Mammary epithelial cell (primary cell): ENCODE measurements at places on chromosomes 1 and 21.

DNA sequence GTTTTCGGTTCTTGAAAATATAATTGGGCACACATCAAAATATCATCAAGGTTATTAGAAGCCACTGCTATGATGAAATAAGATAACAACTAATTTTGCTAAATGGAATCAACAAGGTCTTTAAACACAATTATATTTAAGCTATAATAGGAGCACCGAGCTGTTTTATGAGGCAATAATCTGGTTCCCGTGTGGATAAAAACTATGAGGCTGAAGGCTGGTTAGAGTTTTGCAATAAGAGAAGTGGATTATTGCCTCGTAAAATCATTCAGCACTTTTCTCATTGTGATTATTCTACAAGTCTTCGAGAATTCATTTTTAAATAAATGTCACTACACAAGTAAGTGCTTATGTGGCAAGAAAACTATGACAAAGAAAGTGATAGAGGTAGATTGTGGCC lies 975.7 kb upstream of the ADGRL2 start:
- no peak for DNase-seq

- DNase-seq = no peak
These were observed 128.3 kb downstream of the ATP1B1 start for GRCh38 chr1:169234780-169235179.

- DNase-seq = no peak
These were observed 4.9 kb downstream of the NHLH1 start for GRCh38 chr1:160371756-160372155.

DNA sequence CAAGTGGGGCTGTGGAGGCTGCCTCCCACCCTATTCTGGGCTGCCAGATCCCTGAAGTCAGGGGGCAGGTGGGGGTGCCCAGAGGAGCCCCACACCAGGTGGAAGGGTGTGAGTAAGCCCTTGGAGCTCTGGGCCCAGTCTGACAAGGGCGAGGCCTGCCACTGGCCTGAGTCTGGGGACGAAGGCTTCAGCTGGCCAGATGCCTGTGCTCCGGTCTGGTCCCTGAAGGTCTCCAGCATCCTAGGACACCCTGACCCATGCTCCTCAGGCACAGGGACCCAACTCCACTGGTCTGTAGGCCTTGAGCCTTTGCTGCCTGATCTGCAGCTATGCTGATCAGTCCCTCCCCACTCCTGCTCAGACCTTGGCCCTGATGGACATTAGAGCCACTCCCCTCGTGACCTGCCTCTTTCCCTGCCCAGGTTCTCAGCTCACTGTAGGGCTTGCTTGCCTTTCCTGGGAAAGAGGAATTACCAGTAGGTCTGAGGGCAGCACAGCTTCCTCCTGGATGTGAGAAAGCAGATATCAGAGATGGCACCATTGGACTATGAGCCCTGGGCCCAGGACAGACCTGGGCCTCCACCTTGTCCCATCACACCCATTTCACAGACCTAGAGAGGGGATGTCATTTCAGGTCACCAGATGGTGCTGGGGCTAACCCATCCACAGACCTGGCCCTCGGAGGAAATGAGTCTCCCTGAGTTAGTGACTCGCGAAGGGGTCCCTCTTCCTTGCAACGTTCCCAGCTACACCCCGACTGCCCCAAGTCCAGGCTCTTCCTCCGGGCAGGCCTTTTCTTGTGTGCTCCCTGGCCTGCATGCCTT lies 32.8 kb upstream of the CSF3R start:
- no peak for DNase-seq

DNA sequence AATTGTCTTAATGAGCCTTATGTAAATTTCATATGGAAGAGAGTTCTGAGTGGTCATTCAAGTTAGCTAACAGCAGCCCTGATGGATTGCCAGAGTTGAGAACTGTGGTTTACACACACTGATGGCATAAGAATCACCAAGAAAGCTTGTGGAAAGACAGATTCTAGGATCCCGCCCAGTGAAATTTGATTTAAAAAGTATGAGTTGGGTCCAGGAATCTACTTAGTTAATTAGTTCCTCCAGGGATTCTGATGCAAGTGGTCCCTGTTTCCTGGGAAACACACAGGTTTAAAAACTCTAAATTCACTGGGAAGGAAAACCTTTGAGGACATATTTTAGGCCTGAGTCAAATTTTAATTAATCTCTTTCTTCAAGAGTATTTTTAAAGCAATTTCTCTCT lies 144.3 kb downstream of the NTPCR start:
- DNase-seq = no peak

GRCh38 chr1:244137725-244138124 lies 86.6 kb downstream of the ZBTB18 start:
- DNase-seq = no peak

- DNase-seq = no peak
These were observed 50.9 kb downstream of the PCNT start for GRCh38 chr21:46374761-46375389.

DNA sequence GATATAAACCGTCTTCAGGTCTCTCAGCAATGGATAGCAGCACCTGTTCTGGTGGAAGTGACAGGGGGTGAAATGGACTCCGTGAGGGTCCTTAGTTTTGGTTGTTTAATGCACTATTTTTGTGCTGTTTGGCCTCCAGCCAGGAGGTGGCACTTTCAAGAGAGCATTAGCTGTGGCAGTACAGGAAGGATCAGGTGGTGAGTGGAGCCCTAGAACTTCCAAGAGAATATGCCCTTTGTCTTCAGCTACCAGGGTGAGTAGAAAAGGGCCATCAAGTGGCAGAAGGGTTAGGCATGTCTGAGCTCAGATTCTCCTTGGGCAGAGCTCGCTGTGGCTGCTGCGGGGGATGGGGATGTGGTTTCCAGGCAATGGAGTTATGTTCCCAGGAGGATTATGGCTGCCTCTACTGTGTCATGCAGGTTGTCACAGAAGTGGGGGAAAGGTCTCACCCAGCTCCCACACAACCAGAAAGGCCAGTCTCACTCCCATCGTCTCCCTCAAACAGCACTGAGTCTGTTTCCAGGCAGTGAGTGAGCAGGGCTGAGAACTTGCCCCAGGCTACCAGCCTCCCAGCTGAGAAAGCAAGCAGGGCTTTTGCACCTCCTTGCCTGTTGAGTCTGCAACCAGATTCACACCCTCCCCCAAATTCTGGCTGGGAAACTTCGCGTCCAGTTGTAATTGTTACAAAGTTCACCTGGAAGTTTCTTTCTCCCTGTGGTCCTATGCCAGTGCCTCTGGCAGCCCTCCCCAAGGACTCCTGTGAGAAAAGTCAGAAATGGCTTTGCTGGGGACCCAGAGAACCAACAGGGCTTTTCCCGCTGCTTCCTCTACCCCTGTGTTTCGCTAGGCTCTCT lies 39.1 kb upstream of the TTLL7 start:
- DNase-seq = peak; percentile 32

DNA sequence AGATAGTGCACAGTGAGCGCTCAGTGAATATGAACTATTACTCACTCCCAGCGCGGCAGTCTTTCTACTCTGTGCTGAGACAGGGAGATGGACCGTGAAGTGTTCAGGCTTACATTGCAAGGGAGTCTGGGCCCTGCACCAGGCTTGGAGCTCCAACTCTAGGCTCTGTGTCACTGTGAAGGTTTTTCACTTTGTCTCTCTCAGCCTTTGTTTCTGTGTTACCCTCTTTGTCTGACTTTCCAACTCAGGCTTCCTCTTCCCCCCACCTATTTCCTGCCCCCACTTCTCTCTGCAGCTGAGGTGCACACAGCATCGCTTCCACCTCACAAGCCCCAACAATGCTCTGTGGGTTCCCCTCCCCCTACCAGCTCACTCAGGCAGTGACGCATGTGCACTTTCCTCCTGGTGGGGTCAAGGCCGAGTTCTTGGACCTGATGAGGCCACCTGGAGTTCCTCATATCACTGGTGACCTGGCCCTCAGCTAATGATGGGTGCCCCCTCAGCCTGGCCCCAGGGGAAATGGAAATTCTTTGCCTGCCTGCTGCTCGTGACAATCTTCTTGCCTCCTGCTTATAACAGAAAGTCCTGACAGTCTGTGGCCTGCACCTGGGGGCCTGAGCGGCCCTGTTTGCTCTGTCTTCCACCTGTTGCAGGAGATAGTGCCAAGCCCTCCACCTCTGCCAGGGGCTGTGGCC lies 1.1 kb upstream of the LCK start:
- DNase-seq = no peak

GRCh38 chr1:166918088-166918955 lies 42.3 kb upstream of the TADA1 start:
- no peak for DNase-seq

DNA sequence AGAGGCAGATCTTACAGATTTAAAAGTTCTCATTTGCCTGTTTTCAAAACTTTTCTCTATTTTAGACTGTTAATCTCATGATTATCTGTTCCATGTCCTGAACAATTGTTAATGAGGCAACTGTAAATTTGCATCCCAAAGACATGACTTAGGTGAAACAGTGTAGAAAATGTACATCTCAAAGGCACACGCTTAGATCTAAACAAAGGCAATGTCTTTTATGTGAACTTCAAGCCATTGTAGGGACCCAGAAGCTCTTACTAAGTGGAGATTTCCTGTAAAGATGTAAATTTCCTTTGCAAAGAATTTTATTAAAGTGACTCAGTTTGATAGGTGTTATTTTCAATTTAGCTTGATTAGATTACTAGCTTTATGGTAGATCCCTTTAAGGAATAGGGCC lies 125.2 kb upstream of the F3 start:
- DNase-seq = no peak

- no peak for DNase-seq
These were observed 10.1 kb upstream of the TFF1 start for GRCh38 chr21:42376338-42376982.

GRCh38 chr1:150968491-150968890 lies 6.1 kb downstream of the CERS2 start:
- DNase-seq = no peak

GRCh38 chr1:55040083-55040932 lies 960 bp downstream of the PCSK9 start:
- DNase-seq = peak; percentile 24

DNA sequence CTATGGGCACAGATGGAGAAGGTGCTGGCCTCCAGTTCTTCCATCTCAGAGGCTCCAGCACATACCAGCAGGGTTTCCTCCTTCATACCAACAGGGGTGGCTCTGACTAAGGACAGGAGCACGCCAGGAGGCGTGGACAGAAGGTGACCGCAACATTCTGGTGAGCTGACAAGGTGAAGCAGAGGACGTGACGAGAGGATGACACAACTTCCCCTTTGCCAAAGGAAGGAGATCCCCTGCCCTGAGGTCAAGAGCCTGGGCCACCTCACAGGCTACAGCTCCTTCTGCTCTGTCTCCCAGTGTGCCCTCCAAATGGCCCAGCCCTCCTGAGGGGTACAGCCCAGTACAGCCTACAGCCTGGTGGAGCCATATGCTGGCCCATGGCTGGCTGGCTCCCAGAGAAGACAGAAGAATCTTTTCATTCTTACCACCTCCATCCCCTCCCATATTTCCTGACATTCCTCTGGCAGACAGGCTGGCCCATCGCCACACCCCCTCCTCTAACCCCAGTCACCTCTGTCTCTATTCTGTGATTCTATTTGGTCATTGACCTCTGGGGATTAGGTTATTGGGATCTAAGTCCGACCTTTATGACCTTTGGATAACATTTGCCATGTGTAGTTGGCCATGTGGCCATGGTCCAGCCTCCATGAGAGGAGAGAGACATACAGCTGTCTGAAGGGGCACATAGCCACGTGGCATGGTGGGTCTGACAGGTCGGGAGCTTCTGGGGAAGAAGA lies 5.1 kb upstream of the LAMB3 start:
- peak; percentile 99 for DNase-seq

DNA sequence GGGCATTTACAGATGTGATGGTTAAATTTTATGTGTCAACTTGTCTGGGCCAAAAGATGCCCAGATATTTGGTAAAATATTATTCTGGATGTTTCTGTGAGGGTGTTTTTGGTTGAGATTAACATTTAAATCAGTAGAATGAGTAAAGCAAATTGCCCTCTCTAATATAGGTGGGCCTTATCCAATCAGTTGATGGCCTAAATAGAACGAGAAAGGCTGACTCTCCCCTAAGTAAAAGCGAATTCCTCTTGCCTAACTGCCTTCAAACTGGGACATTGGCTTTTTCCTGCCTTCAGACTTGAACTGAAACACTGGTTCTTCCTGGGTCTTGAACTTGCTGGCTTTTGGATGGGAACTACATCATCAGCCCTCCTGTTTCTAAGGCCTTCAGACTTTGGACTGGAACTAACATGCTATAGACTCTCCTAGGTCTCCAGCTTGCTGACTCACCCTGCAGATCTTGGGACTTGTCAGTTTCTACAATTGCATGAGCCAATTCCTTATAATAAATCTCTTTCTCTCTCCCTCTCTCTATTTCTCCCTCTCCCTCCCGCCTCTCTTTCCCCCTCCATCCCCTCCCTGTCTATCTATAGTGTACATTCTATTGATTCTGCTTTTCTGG lies 10.2 kb upstream of the NAV1 start:
- peak; percentile 50 for DNase-seq

DNA sequence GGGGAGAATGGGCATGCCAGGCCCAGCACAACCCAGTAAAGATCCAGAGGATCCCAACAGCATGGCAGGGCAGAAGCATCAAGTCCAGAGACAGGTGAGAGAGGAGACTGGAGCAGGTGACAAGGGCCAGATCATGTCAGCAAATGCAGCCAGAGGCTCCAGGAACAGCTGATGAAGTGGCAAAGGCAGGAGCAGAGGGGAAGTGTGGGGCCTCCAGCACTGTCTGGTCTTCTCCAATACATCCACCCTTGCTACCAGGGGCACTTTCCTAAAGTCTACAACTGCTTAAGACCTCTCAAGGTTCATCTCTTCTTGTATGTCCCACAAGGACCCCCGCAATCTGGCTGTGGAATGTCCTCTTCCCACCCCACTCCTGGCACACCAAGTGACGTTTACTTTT lies 17.4 kb downstream of the FAM163A start:
- DNase-seq = no peak

DNA sequence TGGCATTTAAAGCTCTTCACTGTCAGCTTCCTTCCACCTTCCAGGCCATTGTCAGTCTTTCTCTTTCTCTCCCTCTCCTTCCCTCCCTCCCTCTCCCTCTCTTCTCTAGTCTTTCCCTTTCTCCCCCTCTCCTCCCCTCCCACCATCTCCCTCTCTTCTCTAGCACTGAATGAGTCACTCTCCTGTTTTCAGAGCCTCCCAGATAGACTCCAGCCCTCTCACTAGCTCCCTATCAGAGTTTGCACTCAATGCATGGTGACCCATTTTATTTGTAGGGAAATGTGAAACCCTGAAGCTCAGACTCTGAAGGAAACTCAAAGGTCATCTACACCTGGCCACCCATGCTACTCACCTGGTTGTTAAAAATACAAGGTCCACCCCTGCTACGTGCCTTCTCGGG lies 4.4 kb upstream of the MATN1 start:
- DNase-seq = no peak

DNA sequence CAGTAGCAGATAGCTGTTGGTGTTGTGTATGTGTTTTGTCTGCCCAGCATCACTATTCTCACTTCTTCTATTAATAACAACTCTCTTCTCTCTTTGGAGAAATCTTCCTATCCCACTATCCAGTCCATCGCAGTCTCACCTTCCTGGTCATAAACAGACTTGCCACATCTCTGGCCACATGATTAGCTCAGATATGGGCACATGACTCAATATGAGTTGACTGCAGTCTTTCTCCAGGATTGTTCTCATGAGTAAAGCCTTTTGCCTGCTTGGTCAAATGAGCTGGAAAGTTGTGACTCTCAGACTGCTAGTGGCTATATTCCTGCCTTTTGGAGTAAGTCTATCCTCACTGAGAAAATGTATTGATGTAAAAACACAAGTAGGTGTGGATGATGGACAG lies 32.9 kb upstream of the TADA1 start:
- peak; percentile 64 for DNase-seq

- no peak for DNase-seq
These were observed 32.6 kb upstream of the RGS8 start for GRCh38 chr1:182716740-182717720.

GRCh38 chr1:20658166-20658915 lies 2.8 kb downstream of the DDOST start:
- no peak for DNase-seq
